G401 (cell line): ENCODE measurements at places on chromosomes 11 and 22. TPM values are rescaled to one million over a fixed set of nuclear protein-coding genes. Genes with fewer than 3 reads are reported as not detected.

The L3MBTL2 gene
- 43.8 and 53.1 TPM in 2 replicates for total RNA-seq

The RIMBP3C gene
- total RNA-seq = 0.47 and 0.49 TPM in 2 replicates

The OR4S1 gene
- total RNA-seq = not detected in 2 replicates

The KIRREL3 gene
- not detected in 2 replicates for total RNA-seq

The CHRDL2 gene
- total RNA-seq = not detected in 2 replicates

The RAG2 gene
- not detected in 2 replicates for total RNA-seq

The VSIG2 gene
- total RNA-seq = not detected in 2 replicates
